ENCODE measurements at places on chromosomes 3 and 15. TPM values are rescaled to one million over a fixed set of nuclear protein-coding genes. Genes with fewer than 3 reads are reported as not detected.

TUSC7 gene
- total RNA-seq, result not detected

SERPINI2 gene
- 1.8 TPM for total RNA-seq

CYP1A1 gene
- total RNA-seq, result 1.5 TPM

PLA1A gene
- 0.18 TPM for total RNA-seq

DNA sequence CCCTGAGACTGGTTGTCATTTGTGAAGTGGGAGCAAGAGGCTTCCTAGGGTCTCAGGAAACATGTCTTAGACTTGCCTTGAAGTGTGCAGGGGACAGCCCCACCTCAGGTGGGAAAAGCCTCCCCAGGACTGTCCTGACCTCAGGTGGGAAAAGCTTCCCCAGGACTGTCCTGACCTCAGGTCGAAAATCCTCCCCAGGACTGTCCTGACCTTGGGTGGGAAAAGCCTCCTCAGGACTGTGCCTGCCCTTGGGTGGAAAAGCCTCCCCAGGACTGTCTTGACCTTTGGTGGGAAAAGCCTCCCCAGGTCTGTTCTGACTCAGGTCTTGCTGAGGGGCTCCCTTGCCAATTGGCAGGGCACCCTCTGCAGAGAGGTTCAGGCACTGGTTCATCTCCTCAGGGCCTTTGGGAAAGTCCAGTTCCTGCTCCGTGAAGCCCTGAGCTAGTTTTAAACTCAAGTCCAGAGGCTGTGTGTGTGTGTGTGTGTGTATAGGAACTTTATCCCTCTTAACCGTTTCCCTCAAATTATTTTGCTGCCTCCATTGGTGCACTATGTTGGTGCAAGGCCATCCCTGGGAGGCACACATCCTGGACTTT lies 64.7 kb downstream of the WNT7A start:
- no peak for DNase-seq

DNA sequence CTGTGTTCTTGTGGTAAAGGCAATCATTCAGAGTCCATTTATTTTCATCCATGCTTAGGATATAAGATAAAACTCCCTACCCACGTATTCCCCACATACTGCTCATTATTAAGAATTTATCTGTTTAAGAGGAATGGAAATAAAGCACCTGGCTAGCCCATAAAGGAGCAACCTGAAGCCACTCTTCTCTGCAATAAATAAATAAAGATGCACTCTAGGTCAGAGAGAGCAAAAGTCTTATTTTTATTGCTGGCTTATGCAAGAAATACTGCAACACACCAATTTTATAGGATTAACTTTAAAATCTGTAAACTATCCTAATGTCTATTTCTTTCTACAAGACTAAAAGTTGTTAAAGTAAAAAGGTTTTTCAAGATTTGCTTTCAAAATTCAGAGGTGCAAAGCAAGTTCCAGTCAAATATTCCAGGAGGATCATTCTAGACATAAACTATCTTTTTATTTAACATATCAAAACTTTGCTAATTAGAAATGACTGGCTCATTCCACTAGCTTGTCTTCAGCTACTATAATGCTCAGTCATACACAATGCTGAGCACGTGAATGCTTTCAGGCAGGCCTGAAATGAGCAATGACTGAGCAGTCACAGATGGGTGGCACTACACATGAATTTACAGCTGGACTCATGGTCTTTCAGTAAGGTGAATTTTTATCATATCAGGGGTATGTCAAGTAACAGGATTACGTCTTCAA lies 7.1 kb downstream of the TJP1 start:
- DNase-seq, result no peak

- no peak for DNase-seq
These were observed 184.7 kb downstream of the MEGF11 start for GRCh38 chr15:66068801-66069200.

DNA sequence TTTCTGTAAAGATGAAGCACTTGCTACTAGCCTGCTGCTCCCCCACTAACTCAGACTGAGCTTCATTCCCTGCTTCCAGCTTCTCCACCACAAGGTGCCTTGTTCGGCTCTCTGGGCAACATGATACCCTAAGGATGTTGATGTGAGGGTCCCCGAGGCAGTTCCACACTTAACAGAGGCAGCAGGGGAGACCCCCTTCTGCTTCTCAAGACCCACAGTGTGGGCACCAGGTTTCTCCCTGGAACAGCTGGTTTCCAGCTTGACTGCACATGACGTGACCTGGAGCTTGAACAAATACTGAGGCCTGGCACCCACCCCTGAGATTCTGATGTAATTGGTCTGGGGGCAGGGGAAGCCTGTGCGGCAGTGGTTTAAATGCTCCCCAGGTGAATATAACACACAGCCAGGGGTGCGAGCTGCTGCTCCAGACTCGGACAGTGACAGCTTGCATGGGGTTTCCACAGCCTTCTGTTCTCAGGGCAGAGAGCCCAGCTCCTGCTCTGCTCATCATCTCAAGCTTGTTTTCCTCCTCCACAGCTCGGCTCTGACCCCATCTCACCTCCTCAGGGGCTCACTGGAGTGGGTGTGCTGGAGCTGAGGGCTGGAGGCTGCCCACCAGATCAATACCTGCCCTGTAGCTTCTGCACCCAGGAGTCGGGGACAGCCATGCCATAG lies 95.0 kb upstream of the HACD2 start:
- DNase-seq, result no peak

GRCh38 chr3:25423780-25424588 lies 4.1 kb upstream of the RARB start:
- DNase-seq, result no peak

DNA sequence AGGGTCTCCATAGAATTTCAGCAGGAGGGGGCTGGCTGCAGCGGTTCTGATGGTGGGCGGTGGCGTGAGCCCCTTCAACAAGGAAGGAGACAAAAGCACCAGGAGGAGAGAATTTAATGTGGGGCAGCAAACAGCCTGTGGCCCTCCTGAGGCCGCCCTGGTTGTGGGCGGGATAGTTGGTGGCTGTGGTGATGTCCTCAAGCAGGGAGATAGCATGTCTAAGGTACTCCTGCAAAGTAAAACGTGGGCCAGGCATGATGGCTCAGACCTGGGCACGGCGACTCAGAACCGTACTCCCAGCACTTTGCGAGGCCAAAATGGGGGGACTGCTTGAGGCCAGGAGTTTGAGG lies 94.0 kb downstream of the LRRK1 start:
- no peak for DNase-seq

DNA sequence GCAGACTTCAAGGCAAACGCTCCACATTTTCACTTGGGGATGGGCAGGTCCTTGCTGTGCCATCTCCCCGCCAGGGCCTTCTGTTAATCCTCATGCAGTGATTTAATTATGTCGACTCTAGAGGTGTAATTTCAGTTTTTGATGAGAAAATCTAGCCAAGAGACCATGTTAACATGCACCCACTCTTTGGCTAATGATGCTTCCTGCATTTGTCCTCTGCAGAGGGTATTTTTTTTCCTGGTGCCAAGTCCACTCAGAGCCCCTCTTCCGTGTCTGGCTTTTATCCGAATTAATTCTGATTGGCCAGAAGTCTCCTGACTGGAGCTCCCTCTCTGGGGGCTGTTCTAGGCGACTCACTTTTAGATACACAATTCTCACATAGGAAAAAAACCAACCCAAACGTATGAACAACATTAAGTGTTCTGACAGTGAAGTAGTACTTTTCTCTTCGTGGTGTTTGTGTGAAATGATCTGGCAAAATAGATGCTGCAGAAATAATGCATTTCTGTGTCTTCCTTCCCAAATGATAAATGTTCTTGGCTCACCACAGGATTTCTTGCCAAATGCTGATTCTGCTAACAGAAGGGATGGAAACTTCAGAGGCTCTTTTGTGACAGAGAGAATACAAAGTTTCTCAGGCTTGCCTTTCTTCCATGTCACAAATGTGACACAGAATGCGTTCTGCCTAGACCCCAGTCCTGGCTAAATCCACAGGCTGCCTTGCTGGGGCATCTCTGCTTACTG lies 190.0 kb downstream of the CACNA2D3 start:
- DNase-seq, result no peak
